ENCODE measurements at places on chromosomes 2 and 18.

- DNase-seq, result no peak
Measured at GRCh38 chr18:55286257-55286825, 301.7 kb downstream of the TCF4 start.

DNA sequence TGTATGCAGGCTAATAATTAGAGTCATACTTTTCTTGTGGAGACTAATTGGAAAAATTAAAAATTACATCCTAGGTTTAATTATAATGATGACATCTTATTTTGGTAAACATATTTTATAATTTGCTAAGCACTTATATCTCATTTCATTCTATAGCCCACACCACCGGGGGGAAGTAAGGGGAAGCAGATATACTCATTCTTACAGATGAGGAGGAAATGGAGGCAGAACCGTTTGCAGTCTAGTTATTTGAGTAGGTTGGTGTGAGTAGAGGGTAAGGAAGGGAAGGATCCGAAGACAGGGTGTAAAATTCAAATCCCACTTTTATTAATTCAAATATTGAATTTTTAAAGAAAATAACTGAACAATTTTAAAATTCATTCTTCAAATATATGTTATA lies 3.7 kb downstream of the ITGAV start:
- no peak for DNase-seq

DNA sequence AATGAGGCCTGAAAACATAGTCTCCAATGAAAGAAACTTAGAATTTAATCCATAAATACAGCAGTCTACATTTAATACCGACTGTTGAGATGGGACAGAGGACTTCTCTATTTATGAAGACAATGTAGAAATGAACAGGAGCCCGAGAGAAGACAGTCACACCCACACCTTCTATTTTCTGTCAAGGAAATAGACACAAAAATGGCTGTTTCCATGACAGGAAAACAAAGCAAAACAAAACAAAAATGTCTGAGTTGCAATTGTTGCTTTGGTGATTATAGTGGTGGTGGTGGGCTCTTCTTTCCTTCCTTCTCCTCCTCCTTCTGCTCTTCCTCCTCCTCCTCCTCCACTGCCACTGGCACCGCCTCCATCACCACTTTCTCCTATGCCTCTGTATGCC lies 72.3 kb upstream of the CCDC68 start:
- no peak for DNase-seq

DNA sequence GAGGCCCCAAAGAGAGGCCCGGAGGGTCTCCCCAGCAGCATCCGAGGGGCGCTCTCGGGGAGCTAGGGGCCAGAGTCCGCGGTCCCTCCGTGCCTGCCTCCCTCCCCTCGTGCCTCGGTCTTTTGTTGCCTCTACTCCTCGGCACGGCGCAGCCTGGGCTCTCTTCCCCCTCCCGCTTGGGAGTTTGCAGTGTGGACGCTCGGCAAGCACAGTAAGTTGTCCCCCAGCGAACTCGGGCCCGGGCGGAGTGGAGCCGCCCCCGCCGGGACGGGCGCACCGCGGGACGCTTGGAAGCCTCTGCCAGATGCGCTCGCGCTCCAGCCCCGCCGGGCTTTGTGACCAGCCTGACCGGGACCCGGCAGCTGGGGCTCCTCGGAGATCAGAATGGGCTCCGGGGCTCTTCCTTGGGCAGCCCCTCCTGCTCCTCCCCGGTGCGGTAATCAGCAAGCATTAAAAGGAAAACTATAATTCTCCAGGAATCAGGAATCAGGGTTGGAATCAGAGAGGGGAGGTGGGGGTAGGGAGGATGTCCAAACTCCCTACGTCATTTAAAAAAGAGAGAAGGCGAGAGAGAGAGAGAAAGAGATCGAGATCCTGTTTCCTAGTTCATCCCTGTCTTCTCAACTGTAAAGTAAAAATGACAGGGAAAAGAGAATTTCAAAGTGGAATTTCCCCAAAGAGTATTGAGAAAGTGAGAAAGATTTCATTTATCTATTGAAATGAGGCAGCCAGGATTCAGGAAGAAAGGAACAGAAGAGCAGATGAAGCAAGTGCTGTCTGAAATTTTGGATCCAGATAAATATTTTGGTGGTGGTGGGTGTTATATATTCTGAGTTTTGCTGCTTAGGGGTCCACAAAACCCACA lies 786 bp upstream of the TMEM200C start:
- DNase-seq, result no peak

All from T-helper 22 cell (primary cell).